Stimulated activated CD4-positive, alpha-beta T cell treated with anti-CD3 and anti-CD28 coated beads, Interleukin-12 subunit alpha, Interleukin-12 subunit beta, amount 100 ng/mL, for 24 hours (primary cell): ENCODE measurements at places on chromosomes 7 and 10.
A peak's percentile ranks its signal among the peaks of the same experiment; 100 is the strongest.

- peak; percentile 25 for DNase-seq
These were observed 232.2 kb downstream of the DNAJB6 start for GRCh38 chr7:157568770-157569584.

- no peak for DNase-seq
These were observed 22.2 kb downstream of the YAE1 start for GRCh38 chr7:39588416-39588815.

GRCh38 chr7:133646472-133647315 lies 393.8 kb downstream of the EXOC4 start:
- DNase-seq, result no peak

GRCh38 chr10:132988988-132989387 lies 46.6 kb upstream of the CFAP46 start:
- DNase-seq, result no peak

DNA sequence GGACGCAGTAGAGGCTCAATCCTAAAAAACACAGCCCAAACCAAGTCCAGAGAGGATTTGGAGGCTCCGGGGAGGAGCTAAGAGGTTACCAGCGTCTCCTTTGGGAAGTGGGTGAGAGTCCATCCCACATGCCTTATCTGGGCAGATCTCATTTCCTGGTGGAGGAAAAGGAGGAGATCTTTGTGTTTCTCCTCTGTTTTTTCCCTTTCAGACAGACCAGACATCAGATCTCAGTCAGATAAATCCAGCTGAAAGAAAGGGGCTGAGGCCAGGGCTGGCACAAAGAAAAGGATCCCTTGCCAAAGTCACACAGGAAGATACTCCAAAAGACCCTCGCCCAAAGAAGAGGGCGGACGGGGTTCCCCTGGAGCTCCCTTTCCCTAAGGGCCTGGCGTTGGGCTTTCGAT lies 58.3 kb upstream of the COMTD1 start:
- no peak for DNase-seq

DNA sequence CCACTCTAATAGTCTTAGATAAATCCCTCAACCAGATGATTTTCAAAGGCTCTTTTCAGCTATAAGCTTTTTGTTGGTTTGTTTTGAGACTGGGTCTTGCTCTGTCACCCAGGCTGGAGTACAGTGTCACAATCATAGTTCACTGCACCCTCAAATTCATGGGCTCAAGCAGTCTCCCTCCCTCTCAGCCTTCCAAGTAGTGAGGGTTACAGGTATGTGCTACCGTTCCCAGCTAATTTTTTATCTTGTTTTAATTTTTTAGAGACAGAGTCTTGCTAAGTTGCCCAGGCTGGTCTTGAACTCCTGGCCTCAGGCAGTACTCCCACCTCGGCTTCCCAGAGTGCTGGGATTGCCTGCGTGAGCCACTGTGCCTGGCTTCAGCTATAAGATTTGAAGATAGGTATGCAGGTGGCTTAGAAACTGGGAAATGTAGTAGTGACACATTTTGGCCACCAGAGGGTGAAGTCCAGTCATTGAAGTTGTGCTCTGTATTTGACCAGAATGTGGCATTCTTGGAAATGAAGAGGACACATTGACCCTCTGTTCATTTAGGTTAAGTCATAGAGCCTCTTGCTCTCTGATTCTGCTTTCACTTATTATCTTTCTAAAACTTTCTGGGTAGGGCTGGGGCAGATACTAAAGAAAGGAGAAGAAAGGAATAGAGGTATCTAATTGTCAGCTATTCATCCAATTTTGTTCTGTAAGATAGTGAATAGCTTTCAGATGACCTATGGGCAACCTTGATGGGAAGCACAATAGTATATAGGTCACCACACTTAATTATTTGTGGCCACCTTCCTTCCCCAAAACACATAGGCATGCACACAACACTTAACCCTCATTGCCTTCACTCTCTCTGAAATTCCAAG lies 36.0 kb downstream of the R3HCC1L start:
- DNase-seq, result no peak

- DNase-seq, result no peak
These were observed 541.8 kb downstream of the PARD3 start for GRCh38 chr10:34273340-34273739.

GRCh38 chr10:113520690-113521474 lies 32.0 kb upstream of the HABP2 start:
- peak; percentile 17 for DNase-seq

- DNase-seq, result no peak
These were observed 27.1 kb downstream of the RASGEF1A start for GRCh38 chr10:43239756-43240155.

GRCh38 chr10:88271761-88272543 lies 311.2 kb downstream of the RNLS start:
- no peak for DNase-seq

DNA sequence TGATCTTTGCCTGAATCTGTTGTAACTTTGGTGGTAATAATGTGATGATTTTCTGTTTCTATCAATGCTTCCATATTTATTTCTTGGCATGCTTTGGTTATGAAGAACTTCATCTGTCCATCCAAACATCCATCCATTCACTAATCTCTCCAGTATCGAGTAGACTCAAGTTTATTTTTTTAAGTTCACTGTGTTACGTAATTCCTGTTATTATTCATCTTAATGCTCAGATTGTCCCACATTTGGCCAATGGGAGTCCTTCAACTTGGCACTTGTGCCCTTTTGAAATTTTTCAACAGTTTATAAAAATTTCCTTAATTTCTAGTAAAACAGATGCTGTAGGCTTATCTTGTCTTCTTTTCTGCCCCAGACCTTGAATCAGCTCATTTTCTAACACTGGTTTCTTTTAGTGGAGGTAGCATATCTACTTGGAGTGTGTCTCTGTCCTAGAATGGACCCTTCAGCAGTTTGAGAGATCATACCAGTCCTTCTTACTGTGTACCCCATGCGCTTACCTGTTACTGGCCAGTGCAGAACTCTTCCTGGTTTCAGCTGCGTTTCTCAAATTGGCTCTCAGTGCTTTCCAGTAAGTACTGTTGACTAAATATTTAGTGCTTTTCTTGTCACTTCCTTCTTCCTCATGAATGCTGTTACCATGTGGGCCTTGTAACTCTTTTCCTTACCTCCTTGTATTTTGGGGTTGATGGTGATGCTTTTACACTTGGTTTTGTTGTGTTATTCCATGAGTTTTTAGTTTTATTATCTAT lies 100.8 kb downstream of the MLLT10 start:
- no peak for DNase-seq

DNA sequence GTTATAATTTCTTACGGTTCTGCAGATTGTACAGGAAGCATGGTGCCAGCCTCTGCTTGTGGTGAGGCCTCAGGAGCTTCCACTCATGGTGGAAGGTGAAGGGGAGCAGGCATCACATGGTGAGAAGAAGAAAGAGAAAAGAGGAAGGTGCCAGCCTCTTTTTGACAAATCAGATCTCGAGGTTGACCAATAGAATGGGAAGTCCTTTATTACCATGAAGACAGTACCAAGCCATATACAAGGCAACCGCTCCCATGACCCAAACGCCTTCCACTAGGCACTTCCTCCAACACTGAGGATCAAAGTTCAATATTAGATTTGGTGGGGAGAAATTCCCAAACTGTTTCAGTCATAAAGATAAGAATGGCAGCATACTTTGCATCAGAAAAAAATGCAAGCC lies 502.8 kb downstream of the GLRX3 start:
- DNase-seq, result no peak

DNA sequence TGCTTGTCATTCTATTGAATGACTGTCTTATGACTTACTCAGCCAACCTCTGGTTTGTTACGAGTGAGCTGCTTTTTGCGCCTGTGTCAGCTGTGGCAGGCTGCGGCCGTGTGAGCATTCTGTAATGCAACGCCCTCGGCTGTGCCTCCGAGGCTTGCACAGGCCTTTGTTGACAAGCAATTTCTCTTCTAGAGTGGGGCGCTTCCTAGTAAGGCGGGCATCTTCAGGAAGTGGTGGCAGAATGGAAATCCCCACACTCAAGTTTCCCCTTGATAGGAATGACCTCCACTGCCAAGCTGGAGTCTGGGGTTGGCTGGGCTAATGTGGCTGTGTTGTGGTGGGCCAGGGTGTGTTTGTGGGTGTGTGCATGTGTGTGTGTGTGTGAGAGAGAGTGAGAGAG lies 20.2 kb upstream of the TMEM178B start:
- DNase-seq, result peak; percentile 14

DNA sequence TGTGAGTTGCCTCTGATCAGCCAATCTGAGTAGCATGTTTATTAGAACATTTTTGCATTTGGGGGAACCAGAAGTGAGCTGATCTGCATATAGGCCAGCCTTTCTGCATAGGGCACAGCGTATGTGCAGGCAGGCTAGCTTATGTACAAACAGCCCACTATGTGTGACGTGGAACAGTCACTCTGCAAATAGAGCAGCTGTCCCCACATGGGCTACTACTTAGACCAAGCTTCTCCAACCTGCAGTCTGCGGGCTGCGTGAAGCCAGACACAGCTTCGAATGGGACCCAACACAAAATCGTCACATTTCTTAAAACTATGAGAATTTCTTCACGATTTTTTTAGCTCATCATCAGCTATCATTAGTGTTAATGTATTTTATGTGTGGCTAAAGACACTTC lies 134.1 kb upstream of the FAM20C start:
- no peak for DNase-seq

DNA sequence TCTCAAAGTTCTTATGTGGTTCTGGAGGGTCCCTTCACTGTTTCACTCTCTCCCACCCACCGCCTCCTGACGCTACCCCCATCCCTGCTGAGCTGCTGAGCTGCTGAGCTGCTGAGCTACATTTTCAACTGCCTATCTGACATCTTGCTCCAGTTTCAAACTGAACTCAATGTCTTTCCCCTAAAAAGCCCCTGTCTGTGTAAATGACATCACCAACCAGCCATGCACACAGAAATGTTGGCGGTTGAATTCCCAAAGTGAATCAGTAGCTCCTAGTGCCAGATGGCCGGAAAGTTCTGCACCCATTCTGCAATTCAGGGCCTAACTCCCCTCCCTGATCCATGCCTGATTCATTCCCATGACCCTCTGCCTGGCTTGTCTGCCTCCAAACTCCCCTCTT lies 71.2 kb downstream of the WNT2 start:
- DNase-seq, result no peak

DNA sequence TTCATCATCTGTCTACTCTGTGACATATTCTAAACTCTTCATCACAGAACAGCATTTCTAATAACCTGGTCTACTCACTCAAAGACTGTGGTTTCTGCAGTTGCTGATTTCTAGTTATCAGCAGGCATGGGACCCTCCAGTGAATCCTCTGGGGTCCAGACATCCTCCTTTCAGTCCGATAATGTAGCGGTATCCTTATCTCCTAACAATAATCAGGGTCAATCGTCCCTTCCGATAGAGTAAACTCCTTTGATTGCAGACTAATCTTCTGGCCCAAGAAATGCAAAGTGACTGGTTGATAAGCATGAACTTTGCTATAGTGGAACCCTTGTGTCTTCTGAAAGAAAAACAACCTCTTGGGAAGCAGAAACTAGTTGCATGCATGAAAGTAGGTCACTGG lies 1209.8 kb upstream of the CELF2 start:
- DNase-seq, result no peak

- DNase-seq, result no peak
These were observed 151.5 kb downstream of the DNAJB6 start for GRCh38 chr7:157488281-157488680.

- no peak for DNase-seq
These were observed 59.6 kb upstream of the CDK13 start for GRCh38 chr7:39890411-39890810.

GRCh38 chr10:92238054-92238585 lies 52.8 kb downstream of the CPEB3 start:
- DNase-seq, result no peak

DNA sequence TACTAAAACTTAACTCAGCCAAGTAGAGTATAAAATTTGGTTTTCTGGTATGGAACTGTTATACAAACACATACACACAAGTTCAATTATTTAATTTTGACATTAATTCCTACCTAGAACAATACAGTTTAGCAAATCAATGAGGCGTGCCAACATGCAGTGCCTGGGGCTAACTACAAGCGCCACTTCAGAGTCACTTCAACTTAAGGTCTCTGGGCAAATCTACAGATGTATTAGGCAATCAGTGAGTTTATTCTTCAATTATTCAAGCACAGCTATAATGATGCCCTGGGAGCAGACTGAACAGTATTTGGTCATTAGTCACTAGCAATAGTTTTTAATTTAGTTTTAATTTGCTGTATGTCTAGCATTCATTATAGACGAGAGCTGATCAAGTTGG lies 51.6 kb downstream of the HIBADH start:
- DNase-seq, result no peak

DNA sequence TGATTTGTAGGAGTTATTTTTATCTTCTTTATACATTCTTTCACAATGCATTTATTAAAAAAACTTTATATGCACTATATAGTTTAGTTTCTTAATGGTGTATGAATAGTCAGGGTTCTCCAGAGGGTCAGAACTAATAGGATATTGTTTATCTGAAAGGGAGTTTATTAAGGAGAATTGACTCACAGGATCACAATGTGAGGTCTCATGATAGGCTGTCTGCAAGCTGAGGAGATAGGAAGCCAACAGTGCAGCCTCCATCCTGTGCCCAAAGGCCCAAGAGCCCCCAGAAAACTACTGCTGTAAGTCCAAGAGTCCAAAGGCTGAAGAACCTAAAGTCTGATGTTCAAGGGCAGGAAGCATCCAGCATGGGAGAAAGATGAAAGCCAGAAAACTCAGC lies 192.8 kb upstream of the AHR start:
- DNase-seq, result no peak
